ENCODE measurements at places on chromosomes 2 and 18.

GRCh38 chr2:120751553-120751952, 15.9 kb downstream of the GLI2 start:
- no peak for DNase-seq

DNA sequence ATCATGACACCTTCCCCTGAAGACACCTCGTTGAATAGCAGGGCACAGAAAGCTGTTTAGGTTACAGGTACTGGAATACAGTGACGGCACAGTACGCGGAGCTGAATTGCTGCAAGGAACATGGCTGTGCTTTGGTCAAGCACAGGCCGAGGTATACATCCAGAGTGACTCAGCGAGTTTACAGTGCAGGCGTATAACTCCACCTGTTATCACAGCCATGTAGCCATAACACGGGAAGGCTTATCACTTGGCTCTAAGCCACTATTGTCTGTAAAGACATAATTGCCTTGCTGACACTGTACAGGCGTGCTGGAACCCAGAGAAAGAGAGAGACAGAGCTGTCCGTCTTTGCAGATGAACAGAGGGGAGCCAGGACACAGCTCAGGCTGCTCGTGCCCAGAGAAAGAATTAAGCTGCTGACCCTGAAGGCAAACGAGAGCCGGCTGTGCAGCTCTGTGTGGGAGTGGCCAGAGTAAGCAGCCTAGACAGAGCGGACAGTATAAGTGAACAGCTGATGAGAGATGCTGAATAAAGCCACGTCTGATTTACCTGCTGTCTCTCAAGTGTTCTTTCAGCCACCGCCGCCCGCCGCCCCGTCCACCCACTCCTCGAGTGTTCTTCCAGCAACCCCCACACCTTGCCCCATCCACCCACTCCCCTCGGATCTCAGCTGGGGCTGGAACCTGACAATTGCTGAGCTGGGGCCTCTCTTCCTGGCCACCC, 87.3 kb upstream of the PPP1CB start:
- DNase-seq = no peak

- DNase-seq = no peak
Measured at GRCh38 chr18:36325846-36326245, 28.3 kb downstream of the FHOD3 start.

DNA sequence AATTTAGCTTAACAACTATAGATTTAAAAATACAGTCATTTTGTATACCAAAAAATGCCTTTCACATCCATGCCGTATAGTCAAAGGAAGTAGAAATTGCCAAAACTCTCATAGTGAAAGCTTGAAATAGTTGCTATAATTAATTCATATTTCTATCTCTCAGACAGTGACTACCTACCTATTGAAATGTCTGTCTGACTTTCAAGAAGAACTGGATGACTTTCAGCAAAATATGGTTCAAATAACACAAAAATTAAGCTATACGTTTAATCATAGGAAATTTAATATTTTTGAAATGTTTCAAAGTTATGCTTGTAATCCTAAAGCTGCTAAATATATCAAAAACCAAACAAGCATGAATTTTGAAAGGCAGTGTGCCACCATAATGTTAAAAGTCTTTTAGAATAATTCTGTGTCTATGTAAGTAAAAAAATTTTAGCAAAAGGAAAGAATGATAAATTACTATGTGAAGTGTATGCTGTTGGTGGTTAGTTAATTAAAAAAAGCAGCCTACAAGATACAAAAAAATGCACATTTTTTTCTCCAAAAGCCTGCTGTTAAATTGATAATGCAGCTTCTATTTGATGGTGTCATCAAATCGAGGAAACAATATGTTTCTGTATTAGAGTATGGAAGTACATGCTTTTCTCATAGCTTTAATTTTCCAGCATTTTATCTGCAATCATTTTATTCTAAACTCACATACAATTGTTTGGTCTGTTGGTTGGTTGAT, 57.7 kb upstream of the ST6GAL2 start:
- no peak for DNase-seq

DNA sequence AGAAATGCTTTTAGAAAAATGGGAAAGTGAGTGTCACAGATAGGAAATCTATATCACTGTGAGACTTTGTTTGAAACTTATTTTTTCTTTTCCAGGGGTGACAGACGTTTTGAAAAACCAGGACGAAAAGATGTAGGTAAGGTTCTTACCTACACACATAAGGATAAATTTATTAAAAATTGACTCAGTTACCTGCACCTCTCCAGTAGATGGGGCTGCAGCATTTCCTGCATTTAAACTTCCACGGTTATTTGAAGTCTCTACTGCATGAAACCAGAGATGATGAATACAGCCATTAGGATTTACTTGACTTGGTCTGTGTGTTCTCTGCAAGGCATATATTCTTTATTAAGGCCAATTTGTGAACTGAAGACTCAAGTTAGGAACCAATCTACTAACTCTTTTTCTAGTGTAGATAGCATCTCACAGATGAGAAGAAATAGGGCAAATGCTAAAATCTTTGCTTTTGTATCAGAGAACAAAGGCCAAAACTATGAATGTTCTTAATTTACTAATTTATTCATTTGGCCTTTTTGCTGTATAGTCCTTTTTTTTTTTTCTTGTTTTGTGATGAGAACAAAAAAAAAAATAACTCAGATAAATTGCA, 15.0 kb downstream of the KCNJ13 start:
- peak; percentile 54 for DNase-seq

DNA sequence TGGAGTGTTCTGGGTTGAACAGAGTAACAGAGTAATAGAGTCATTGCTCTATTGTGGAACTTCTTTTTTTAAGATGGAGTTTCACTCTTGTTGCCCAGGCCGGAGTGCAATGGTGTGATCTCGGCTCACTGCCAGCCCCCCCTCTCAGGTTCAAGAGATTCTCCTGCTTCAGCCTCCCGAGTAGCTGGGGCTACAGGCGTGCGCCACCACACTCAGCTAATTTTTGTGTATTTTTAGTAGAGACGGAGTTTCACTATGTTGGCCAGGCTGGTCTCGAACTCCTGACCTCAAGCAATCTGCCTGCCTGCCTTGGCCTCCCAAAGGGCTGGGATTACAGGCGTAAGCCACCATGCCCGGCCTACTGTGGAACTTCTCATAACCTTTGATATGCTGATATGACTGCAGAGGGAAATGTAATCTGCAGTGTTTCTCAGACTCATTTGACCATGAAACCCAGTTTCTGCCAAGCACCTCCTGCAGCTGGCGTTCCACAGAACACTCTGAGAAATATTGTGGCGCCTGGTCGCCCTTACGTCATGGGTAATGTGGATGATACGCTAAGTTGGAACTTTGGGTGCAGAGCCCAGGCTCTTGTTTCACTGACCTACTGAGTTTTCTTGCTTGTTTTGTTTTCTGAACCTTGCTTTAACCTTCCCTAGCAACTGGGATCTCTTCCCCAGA, 213.8 kb downstream of the BCL2 start:
- no peak for DNase-seq

- DNase-seq = no peak
Measured at GRCh38 chr18:26453386-26453901, 94.9 kb downstream of the KCTD1 start.

DNA sequence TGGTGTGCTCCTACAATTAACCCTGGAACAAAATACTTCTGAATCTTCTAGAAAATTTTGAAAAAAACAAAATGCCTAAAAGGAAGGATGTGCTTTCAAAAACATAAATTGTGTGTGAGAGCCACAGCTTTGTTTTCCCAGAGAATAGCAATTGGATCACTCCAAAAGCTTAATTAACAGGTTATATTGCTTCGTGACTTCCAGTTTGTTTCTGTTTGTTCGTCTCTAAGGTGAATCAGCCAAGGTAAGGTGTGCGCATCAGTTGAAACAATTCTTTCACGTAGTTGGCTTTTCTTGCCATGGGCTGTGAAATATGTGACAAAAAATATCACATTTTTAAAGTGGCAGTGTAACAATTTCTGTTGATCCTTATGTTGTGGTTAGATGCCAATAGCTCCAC, 90.3 kb upstream of the BARD1 start:
- DNase-seq = no peak

- peak; percentile 67 for DNase-seq
Measured at GRCh38 chr2:71646028-71646427, 192.7 kb downstream of the DYSF start.

DNA sequence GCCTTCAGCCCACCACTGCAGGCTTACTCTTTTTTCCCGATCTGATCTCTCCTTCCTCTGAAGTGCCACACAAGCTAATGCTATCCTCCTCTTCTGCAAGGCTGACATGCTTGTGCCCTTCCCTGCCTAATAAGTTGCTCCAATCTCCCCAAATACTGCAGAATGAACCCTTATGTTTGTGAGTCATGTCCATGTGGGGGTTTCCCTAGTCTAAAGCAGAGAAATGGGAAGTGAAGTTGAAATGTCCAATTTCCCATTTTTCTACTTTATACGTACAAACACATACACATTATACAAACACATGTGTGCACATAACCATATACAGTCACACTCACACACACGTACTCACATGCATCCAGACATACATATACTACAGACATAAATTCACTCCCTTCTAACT, 288.1 kb upstream of the CELF4 start:
- DNase-seq = no peak

- peak; percentile 33 for DNase-seq
Measured at GRCh38 chr2:231604101-231604684, 11.5 kb downstream of the TEX44 start.

DNA sequence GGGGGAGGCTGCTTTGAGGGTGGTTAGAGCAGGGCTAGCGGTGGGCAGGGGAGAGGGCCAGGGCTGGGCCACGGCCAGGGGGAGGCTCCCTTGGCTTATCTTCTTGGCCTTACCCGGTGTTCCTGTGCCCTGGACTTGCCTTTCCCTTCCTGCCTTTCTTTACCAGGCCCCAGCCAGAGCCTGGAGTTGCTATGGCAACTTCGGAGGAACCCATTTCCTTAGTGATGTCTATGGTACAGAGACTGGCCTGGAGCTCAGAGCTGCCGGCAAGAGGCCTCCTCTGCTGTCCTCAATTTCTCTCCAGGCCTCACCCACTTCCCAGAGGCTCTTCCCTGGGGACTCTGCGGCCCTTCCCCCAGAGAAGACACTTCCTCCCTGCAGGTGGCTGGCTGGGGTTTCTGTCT, 11.5 kb downstream of the SPEG start:
- DNase-seq = no peak

- no peak for DNase-seq
Measured at GRCh38 chr2:168626647-168627046, 170.6 kb downstream of the CERS6 start.

DNA sequence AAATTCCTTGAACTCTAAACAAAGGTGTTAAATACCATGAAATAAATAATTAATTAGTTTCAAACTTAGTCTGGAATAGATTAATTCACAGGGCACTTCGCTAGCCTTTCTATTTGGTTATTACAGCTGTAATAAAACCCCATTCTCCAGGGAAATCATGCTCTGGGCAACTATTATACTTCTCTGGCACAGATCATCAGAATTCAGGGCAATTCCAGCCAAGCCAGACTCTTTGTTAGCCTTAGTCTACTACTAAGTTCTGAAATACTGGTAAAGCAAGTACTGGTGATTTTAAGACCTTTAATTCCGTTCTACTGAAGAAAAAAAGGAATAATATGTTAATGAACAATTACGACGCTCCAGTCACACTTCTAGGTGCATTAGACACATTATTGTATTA, 123.4 kb upstream of the PDE1A start:
- no peak for DNase-seq

DNA sequence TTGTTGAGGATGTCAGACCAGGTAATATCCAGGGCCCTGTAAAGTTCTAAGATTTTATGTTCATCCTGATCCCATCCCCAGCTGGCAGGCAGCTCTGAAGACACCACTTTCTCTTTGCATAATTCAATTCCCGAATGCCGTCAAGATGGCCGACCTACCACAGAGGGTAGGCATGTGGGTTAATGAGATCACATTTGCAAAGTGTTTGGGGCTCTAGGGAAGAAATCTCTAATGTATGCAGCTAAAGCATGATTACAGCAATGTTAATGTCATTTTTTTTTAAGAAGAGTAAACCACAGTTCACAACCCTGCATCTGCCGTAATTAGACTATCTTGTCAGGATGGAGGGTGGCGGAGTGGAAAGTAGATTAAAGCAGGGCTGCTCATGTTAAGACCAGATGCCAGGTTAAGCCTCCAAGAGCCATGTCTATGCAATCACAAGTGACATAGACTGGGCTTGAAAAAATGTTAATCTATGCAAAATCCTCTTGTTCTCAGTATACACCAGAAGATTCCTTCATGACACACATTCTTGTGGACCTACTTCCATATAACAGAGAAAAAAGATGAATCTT, 131.4 kb downstream of the ALK start:
- DNase-seq = no peak

GRCh38 chr18:56166914-56167313, 471.5 kb downstream of the TXNL1 start:
- DNase-seq = no peak

GRCh38 chr2:224952936-224953657, 89.2 kb downstream of the DOCK10 start:
- DNase-seq = no peak

Data from MCF 10A (cell line).